ENCODE measurements at places on chromosomes 4 and X. TPM values are rescaled to one million over a fixed set of nuclear protein-coding genes. Genes with fewer than 3 reads are reported as not detected.

Gene ATOH1
- polyA plus RNA-seq, result not detected

Gene RPS6KA6
- 4.7 TPM for polyA plus RNA-seq

Gene PFKFB1
- 1.1 TPM for polyA plus RNA-seq

Gene PNMA5
- polyA plus RNA-seq, result not detected

Gene CDS1
- 13.5 TPM for polyA plus RNA-seq

Gene SLITRK4
- 2.8 TPM for polyA plus RNA-seq

Gene ANKRD50
- 2.7 TPM for polyA plus RNA-seq

Gene SLC10A7
- polyA plus RNA-seq, result 1.9 TPM

Gene FRYL
- polyA plus RNA-seq, result 11.6 TPM

Gene TEC
- polyA plus RNA-seq, result 1.1 TPM

Gene PTTG2
- polyA plus RNA-seq, result not detected

Gene USP17L21
- polyA plus RNA-seq, result not detected

Data from kidney (tissue), 22 donors.